ENCODE measurements at places on chromosomes 5 and 9. TPM values are rescaled to one million over a fixed set of nuclear protein-coding genes. Genes with fewer than 3 reads are reported as not detected.

DNA sequence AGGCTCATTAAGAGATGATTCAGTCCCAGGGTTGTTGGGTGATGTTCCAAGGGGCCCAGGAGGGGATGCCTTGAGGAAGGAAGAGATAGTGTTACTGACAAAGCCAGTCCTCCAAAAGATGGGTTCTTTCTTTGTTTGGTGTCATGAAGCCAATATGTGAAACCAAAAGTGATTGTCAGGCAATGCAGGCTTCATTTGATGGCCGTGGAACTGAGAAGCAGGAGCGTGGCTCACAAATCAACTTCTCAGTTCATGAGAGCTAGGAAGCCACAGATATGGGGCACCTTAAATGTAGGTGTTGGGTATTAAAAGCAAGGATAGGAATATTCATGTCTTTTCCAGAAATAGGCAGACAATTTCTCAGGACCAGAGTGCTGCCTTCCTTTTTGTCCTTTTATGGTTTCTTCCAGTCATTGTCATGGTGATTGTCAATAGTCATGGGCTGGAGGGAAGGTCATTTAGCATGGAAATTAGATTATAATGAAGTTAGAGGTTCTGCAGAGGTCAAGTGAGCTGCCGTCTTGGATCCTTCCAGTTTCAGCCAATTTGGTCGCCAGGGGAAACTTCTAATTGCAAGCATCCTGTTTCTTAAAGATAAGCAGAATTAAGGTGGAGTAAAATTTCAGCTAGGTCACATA is 393.0 kb downstream of the NTRK2 start:
- no peak for DNase-seq

DNA sequence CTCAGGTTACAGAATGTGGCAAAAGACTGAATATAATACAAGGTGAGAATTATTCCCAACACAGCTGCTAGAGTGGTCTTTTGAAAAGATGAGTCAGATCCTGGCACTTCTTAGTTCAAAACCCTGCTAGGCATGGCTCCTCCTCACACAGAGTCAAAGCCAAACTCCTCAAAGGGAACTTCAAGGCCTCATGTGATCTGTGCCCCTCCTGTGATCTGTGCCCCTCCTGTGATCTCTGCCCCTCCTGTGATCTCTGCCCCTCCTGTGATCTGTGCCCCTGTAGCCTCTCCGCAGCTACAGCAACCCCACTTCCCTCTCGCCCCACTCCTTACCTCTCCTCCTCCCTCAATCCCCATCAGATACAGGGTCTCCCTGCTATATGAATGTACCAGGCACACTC is 525.5 kb upstream of the CCNG1 start:
- DNase-seq: no peak

- no peak for DNase-seq
Measured at GRCh38 chr5:142878638-142879037, 108.5 kb downstream of the ARHGAP26 start.

DNA sequence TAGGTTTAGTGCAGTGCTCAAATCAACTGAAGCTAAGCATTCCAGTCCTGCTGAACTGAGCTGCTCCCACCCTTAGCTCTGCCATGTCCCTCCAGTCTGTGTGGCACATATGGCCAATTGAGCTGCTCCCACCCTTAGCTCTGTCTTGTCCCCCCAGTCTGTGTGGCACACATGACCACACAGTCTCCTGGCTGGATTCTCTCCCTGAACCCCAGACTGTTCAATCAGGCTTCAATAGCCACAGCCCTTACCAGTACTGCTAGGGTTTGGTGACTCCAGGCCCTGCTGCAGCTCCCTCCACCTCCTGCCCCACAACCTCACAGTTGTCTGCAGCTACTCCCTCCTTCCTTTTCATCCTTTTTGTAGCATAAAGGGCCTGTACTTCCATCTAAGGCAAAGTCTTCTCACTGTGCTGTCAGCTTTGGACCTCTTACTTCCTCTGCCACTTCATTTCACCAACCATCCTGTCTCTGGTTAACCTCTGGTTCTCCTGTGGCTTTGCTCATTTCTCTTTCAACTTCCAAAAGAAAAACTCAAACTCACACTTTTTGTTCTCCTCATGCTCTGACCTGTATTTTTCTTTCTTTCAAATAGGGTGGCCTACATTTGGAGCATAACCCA is 50.8 kb downstream of the ADAMTS12 start:
- no peak for DNase-seq

- no peak for DNase-seq
Measured at GRCh38 chr5:158699298-158699880, 400.3 kb downstream of the EBF1 start.

DNA sequence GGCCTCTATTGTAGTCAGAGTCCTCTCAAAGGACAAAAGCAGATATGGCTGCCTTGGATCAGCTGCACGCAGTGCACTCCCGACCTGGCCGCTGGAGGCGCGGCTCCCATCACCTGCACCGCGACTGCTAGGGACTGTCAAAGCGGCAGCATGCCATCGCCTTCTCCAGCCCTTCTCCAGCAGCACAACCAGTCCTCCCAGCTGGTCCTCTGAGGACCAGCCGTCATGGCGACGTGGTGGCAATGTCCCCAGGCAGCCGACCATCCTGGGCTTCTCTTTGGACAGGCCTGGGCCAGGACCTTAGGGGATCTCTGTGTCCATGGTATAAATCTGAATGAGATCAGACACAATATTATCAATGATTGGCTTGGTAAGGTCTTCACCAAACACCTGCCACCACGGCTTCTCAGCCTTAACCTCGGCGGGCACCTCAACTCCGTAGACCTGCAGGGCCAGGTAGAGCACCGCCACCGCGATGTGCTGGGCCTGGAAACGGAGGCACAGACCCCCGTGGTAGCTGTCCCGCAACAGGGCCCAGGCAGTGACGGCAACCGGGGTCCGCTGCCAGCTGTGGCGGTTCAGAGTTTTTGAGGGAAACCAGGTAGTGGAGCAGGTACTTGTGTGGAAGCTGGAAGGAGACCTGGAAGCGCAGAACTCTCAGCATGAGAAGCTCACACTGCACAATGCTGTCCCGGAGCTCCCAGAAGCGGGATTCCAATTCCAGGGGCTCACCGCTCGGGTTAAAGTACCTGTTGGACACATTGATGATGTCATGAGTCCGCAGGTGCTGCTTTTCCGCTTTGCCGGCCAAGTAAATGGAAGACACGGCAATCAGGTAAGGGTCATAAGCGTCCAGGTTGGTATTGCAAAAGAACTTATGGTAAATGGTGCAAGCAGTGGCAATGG is 8.5 kb downstream of the DUSP1 start:
- DNase-seq: no peak

DNA sequence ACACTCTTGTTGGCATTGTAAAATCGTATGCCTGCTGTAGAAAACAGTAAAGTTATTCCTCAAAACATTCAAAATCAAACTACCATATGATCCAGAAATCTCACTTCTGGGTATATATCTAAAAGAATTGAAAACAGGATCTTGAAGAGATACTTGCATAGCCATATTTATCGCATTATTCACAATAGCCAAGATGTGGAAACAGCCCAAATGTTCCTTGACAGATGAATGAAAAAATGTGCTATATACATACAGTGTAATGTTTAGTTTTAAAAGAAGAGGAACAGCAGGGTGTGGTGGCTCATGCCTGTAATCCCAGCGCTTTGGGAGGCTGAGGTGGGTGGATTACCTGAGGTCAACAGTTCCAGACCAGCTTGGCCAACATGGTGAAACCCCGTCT is 234.1 kb upstream of the DAB2 start:
- DNase-seq: no peak

- DNase-seq: no peak
Measured at GRCh38 chr5:100574716-100575115, 39.5 kb downstream of the FAM174A start.

The SNX30 gene
- polyA plus RNA-seq: 9.3 TPM
